ENCODE measurements at places on chromosomes 1 and 21.

GRCh38 chr21:33684068-33684467 lies 41.8 kb downstream of the ITSN1 start:
- no peak for DNase-seq

DNA sequence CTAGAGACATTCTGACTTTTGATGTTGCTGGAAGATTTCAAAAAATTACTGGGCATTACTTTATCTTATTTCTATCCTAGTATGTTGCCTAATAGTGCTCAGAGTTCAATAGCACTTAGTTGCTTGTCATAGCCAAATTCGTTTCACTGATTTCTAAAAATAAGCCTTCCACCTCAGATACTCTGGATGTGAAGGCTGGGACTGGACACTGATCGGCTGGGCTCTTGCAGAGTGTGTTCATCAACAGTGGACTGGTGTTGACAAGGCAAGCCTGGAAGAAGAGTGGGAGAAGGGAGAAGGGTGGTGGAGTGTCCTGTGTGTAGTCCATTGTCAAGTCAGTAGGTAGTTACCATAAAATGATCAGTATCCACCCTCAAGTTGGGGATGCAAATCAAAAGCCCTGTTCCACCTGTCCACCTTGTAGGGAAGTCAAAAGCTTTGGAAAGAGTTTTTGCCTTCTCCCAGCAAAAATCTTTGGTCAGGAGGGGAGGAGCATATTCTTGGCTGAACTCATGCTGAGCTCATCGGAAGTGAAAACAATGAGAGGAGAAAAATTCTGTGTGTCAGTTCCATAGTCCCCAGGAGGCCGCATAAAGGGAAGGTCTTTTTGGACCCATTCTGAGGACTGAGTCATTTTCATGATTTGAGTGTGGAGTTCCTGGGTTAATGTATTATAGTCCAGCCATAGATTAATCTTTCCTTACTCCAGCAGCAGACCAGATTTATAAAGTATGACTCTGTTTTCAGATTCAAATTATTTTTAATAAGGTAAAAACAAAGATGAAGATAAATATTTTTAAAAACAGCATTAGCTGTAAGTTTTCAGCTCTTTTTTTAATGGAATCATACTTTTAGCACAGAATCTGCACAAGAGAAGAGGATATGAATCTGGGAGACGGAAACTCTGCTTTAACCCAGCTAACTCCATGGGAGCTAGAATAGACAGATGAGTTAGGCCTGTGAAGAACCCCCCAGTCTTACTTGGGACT lies 99.5 kb upstream of the BMP8A start:
- DNase-seq: no peak

- no peak for DNase-seq
Measured at GRCh38 chr1:11719313-11720032, 16.5 kb upstream of the AGTRAP start.

- no peak for DNase-seq
Measured at GRCh38 chr1:217867446-217867995, 236.4 kb downstream of the SPATA17 start.

DNA sequence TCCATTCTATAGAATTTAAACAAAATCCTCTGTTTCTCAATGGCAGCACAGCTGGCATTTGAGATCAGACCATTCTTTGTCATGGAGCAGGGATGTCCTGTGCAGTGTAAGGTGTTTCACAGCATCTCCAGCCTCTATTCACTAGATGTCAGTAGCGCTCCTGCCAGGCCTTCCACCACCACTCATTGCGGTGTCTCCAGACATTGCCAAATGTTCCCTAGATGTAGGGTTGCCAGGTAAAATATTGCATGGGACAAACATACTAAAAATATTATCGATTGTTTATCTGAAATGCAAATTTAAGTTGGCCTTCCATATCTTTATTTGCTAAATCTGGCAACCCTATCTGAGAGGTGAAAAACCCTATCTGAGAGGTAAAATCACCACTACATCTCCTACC lies 11.7 kb downstream of the ITLN2 start:
- DNase-seq: no peak

DNA sequence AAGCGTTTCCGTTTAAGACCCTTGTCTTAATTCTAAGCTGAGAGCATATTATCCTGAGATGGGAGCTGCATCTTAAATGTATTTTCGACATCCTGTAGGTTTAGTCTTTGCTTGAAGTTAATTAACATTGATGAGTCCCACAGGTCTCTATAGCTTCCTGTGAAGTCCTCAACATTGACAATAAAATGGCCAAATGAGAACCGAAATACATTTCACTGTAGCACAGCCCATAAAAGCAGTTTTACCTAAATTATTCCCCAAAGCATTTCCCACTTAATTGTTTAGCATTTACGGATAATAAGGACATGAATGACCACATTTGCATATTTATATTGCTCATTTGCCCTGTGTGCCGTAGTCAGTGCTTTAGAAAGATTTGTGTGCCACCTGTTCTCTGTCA lies 116.4 kb downstream of the CRB1 start:
- DNase-seq: no peak

DNA sequence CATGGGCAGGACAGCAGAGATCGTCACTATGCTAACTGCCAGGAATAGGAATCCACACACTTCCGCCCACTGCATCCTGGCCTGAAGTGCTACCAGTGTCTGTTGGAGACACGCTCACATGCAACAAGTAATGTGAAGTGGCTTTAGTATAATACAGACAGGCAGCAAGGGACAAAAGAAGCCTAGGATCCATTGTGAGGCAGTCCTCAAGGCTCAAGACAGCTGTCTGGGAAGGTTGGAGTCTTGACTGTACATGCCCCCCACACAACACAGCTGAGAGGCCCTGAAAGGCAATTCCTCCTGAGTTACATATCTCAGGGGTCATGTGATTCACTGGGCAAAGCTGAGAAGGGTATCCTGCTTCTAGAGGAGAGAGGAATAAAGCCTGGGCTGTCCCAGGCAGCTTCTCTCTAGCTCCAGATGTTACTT lies 39.9 kb upstream of the CD1D start:
- no peak for DNase-seq

DNA sequence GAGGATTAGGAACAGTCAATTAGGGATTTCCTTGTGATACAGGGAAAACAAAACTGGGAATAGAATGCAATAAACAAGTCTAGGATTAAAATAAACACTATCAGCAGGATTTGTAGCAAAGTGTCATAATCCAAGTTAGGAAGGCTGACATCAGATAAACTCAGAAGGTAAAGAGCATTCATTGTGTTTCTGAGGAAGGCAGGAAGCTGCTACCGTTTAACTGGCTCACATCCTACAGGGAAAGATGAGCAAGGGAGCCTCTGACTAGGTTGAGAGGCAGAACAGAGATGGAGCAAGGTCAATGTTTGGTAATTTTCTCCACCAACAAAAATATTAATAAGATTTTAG lies 124.7 kb downstream of the POU2F1 start:
- DNase-seq: no peak

- no peak for DNase-seq
Measured at GRCh38 chr1:154548028-154548427, 10.4 kb downstream of the UBE2Q1 start.

GRCh38 chr1:175219774-175220173 lies 27.2 kb upstream of the KIAA0040 start:
- no peak for DNase-seq

DNA sequence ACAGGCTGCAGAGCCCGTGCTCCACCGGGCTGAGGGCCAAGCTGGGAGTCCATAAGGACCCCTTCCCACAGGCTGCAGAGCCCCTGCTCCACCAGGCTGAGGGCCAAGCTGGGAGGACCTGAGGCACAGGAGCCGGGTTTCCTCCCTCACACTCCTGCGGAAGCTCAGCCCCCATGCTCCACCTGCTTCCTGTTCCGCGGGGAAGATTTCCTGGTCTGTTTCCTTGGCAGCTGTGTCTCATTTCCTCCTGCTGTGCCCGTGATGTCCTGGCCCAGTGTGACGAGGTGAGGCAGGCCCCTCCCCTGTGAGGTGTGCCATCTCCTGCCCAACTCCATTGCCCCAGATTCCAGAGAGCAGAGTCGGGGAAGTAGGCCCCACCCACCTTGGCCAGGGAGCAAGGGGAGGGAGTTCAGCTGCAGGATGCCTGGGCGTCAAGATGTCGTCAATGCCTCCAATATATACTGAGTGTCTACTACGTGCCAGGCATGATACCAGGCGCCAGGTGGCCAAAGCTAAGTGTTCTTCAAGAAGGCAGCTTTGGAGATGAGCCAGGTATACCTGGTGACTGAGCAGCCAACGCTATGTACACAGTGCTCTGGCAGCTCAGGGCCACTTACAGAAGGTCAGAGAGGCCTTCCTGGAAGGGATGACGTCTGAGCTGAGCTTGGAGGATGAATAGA lies 58.8 kb downstream of the NAV1 start:
- no peak for DNase-seq

DNA sequence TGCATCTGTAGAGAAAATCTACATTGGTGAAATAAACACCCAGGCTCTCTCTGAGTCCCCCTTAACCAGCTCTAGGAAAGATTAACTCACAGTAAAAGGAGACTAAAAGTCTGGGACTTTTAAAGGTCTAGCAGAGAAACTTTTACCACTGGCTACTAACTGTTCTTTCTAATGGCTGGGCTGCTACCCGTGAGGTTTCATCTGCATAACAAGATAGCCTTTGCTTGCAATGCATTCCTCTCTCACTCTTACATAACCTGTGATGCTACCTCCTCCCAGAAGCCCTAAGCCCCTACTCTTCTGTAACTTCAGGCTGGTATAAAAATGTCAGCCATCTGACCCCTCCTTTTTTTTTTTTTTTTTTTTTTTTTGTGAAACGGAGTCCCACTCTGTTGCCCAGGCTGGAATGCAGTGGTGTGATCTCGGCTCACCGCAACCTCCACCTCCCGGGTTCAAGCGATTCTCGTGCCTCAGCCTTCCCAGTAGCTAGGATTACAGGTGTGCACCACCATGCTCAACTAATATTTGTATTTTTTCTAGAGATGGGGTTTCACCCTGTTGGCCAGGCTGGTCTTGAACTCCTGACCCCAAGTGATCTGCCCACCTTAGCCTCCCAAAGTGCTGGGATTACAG lies 344.2 kb downstream of the RGS7 start:
- DNase-seq: no peak

DNA sequence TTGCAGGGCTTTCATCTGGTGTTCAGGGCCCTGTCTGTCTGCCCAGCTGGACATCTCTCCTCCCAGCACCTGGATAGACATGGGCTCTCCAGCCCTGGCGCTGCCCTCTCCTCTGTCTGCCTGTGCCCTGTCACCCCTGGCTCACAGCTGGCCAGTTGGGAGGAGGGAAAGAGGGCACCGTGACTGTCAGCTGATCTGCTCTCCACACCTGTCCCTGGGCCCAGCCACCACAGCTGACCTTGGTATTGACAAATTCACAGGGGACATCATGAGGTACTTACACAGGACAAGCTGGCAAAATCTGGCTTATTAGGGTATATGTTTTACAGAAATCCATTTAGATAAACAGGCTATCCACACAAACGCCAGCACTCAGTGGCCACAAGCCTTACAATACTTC lies 8.3 kb downstream of the TNR start:
- no peak for DNase-seq

DNA sequence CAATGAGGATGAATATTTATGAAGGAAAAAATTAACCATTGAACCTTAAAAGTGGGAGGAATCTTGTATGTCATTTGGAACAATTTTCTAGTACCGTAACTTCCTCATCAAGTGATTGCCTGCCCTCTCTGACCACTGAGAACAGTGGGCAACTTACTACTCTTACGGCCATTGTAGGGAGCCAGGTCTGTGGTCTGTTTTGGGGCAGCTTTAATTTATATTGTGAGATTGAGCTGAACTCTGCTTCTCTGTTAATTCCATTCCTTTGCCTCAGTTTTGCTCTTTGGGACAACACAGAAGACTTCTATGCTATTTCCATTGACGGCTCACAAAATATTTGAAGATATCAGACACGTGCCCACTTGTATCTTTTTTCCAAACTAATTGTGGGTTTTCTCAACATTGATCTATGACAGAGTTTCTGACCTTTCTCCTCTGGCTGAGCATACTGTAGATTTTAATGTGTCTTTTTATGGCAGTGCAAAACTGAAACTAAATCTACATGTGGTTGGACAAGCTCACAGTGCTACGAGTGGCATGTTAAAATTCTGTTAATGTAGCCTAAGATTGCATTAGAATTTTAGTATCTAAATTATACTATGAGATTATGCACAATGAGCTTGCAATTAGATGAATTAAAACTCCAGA lies 27.8 kb upstream of the ZNF281 start:
- DNase-seq: no peak

GRCh38 chr1:164518692-164519332 lies 40.2 kb upstream of the PBX1 start:
- no peak for DNase-seq

DNA sequence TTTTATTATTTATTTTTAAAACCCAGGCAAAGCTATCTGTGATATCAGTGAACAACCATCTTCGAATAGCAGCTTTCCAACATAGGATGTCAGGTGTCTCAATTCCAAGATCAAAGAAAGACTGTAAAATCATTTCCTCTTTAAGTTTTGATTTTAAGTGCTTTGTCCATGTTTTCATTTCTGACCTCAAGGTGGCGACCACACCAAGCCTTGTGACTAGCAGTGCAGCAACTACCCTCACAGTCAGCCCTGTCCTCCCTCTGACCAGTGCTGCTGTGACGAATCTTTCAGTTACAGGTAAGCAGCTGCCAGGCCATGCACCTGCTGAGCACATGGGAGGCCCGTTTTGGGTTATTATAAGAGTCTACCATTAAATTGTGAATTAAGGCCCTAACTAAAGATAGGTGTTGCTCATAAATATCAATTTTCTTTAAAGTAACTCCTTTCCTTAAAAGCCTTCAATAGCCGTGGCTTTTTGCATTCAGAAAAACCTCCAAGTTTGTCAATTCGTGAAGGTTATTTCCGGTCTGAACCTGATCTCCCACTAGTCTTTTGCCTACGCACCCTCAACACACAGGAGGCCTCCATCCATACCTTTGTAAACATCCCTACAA lies 117.0 kb downstream of the CD247 start:
- no peak for DNase-seq

DNA sequence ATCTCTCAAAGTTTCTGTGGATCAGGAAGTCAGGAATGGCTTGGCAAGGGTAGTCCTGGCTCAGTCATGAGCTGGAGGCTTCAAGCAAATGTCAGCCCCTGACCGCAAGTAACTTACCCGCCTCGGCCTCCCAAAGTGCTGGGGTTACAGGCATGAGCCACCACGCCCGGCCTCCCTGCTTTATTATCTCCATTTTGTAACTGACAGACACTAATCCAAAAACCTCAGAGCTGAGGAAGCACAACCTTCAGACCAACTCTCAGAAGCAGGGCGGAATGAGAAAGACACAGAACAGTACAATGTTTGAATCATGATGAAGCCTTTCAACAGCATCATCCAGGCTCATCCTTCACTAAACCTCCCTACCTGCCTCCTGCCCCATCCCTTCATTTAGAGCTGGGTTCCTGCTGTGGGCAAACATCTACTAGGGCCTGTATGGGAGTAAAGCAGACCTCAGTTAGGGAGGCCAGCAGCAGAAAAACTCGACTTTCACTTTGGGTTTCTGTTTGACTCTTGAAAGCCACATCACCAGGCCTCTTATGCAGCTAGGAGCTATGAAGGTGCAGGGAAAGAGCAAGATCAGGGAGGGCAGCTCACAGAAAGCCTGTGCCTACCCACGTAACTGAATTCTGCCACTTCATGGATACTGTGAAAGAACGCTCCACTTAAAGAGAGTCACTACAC lies 84.4 kb upstream of the RAB4A start:
- no peak for DNase-seq
